ENCODE measurements at places on chromosomes 1 and 21.

GRCh38 chr1:236081546-236082227, 16.8 kb upstream of the NID1 start:
- DNase-seq, result no peak

- no peak for DNase-seq
Measured at GRCh38 chr1:153070243-153070642, 1.2 kb downstream of the SPRR2B start.

GRCh38 chr1:156765666-156766065, 1.7 kb upstream of the PRCC start:
- no peak for DNase-seq

DNA sequence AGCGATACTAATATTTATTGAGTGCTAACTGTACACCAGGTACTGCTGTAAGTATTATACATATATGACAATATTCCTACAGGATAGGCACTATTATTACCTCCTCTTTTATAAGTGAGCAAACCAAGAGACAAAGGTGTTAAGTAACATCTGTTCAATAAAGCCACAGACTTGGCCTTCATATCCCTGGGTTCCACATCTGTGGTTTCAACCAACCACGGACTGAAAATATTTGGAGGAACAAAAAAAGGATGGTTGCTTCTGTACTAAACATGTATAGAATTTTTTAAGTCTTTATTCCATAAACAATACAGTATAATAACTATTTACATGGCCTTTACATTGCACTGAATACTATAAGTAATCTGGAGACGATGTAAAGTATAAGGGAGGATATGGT, 95.1 kb downstream of the RERE start:
- DNase-seq, result no peak

DNA sequence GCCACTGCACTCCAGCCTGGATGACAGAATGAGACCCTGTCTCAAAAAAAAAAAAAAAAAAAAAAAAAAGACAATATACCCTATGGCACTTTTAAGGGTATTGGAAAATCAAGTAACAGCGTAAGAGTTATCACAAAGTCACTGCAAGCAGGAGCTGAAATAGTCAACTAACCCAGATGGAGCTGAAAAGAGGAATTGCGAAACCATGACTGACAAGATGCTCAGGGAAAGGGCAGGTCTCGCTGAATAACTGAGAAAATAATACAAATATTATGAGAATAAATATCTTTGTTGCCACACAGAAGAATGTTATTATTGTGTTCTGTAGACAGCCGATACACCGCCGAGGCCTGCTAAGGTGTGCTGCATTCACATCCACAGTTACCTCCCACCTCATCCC, 17.8 kb downstream of the HLCS start:
- no peak for DNase-seq

GRCh38 chr1:53527368-53527767, 68.2 kb downstream of the DMRTB1 start:
- DNase-seq, result no peak

- no peak for DNase-seq
Measured at GRCh38 chr1:64488862-64489261, 18.9 kb downstream of the CACHD1 start.

DNA sequence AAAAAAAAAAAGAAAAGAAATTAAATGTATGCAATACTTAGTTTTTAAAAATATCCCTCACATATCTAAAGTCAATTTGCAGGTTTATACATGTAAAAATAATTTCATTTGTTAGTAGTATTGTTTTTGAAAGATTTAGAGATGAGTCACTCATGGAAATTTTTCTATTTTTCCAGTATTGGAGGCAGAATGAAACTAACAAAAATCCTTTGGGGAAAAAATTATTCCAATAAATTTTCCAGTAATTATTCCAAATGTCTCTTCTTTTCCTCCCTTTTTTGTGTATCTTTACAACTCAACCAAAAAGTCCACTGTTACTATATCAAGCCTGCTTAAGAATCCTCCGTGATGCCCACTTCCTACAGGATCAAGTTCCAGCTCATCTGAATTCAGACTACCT, 29.9 kb downstream of the MPZL1 start:
- DNase-seq, result no peak

GRCh38 chr21:38413958-38414548, 84.2 kb downstream of the ERG start:
- no peak for DNase-seq

DNA sequence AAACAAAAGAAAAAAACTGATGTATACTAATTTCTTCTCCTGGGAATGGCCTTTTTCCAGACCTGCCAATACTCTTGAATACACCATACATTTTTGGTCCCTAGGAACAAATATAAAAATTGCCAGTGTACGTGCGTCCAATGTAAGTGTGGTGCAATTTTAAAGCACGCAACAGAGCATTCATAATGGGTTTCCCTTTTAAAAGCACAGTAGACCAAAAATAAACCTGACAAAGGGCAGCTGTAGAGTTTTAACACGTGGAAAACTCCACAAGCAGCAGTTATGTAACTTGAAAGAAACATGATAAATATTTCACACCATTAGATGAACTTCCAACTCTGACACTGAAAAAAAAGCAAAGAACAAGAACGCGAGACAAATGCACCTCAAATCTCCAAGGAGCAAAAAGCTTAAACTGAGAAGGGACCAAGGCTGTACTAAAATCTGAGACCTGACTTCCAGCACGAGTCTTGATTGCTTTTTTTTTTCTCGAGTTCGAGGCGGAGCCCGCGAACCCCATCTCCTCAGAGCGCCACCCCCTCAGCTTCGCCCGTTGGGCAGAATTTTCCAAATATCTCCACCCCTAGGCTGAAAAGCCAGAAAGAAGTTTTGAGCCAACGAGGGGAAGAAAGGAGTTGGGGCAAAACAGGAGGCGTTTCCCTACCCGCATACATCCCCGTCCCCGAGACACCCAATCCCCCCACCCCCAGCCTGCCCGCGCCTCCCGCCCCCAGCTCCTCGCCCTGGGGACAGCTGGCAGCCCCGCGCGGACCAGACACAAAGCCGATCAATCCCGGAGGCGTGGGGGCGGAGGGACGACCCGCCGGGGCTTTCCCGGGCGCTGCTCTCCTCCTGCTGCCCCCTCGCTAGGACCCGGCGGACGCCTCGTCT, at the start of gene JAM2:
TSS of gene JAM2 (plus strand) at position 599 of the 891 bp plus-strand sequence. CDS start 564 bp downstream, outside the sequence.
- DNase-seq, result peak; percentile 75

GRCh38 chr1:172944931-172945330, 105.8 kb downstream of the TNFSF18 start:
- DNase-seq, result no peak

DNA sequence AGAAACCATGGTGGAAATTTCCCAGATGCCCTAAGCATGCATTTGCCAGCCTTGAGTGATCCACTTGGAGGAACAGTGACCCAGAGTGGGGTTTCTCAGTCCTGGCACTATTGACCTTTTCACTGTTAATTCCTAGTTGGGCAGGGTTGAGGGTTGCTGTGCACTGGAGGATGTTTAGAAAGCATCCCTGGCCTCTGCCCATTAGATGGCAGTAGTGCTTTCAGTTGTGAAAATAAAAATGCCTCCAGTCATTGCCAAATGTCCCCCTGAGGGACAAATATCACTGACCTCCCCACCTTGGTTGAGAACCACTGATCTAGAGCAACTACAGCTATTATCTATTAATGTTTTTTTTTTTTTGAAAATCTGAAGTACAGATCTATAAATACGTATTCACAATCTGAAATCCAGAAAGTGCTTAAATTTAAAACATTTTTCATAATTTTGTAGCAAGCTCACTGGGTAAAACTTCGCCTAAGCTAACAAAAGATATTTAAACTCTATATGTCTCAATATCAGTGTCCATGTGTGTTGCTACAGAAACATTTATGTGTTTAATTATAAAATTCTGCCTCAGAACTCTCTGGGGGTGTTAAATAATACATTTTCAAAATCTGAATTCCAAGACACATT, 27.3 kb downstream of the F3 start:
- DNase-seq, result peak; percentile 66

GRCh38 chr1:37031871-37032270, 2.4 kb downstream of the GRIK3 start:
- DNase-seq, result no peak

- no peak for DNase-seq
Measured at GRCh38 chr1:179034720-179035119, 9.0 kb downstream of the FAM20B start.

GRCh38 chr1:235113183-235113917, 15.3 kb downstream of the TOMM20 start:
- DNase-seq, result no peak

GRCh38 chr21:41251961-41252642, 64.5 kb upstream of the FAM3B start:
- no peak for DNase-seq

DNA sequence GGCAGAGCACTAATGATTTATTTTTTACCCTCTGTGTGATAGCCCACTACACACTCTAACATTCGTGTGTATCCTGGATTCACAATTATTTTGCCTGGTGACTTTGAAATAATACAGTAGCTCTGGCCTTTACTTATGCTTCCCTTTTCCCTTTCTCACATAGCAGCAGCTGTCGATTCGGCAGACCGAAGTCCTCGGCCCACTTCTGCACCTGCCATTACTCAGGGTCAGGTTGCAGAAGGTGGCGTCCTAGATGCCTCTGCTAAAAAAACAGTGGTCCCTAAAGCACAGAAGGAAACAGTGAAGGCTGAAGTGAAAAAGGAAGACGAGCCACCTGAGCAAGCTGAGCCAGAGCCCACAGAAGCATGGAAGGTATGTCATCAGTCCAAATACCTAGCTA, 70.8 kb downstream of the TMEM200B start:
- no peak for DNase-seq

DNA sequence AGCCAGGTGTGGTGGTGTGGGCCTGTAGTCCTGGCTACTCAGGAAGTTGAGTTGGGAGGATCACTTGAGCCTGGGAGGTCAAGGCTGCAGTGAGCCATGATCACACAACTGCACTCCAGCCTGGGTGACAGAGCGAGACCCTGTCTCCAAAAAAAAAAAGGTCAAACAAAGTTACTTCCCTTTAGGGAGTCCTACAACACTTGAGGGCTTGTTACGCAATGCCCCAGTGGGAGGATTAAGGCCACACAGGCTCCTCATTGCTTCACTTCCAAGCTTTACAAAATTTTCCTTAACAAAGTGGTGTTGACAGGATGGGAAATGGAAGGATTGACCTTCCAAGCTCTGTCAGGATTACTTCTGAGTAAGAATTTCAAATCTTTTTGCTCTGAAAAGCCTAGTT, 6.2 kb upstream of the EXTL1 start:
- DNase-seq, result no peak

GRCh38 chr1:47209091-47209490, 19.3 kb upstream of the PDZK1IP1 start:
- no peak for DNase-seq

- DNase-seq, result no peak
Measured at GRCh38 chr1:15328351-15329103, 81.2 kb upstream of the EFHD2 start.

Data from neural progenitor cell (in vitro differentiated cells).